8988T (cell line): ENCODE measurements at places on chromosomes 11 and 22.

DNA sequence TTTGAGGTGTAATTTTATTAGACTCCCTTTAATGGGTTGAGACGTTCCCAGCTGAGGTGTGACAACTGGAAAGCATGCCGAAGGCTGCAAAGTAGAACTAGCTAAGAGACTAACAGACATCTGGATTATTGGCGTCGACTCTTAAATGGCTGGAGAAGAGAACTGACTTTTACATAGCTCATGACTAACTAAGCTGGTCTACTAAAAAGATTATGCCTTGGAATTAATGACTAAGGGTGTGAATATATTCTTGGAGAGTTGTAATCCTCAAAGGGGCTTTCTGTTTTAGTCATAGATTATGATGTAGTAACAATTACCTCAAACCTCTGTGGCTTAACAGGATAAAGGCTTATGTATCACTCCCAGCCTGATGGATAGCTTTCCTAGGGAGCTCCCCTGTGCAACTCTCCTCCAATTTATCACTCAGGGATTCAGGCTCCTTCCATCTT is 39.5 kb upstream of the SLC5A12 start:
- no peak for DNase-seq

DNA sequence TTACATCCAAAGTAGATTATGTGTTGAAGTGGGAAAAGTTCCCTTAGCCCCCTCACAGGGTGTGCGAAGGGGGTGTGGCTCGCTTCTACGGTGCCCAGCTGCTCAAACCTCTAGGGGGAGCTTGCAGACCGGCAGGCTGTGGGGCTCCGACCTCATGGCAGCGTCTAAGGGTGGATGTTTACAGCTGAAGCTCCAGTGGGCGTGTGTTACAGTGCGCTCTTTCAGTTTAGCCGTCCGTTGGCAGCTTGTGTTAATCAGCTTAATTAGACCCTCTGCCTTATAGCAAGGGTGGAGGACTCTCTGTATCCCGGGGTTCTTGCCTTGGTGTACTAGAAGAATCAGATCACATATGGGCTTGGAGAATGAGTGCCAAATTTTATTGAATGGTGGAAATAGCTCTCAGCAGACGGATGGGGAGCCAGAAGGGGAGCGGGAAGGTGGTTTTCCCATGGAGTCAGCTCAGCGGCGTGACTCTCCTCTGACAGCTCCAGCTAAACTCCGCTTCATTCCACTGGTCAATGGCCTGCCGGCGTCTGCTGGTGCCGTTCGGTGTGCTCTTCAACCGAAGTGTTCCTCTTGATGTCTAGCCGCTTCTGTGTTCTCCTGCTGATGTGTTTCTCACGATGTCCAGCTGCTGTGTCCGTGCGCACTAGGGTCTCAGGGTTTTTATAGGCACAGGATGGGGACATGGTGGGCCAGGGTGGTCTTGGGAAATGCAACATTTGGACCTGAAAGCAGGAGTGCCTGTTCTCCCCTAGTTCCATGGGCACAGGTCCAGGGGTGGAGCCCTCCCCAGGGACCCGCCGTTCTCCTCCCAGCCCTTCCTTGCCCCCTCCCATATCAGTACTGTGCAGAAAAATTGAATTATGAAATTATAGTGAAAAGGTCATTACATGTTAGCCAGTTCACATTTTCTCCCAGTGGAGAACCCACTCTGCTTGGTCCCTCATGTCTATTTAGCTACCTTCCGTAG is 28.6 kb upstream of the OR10G7 start:
- peak; percentile 24 for DNase-seq

DNA sequence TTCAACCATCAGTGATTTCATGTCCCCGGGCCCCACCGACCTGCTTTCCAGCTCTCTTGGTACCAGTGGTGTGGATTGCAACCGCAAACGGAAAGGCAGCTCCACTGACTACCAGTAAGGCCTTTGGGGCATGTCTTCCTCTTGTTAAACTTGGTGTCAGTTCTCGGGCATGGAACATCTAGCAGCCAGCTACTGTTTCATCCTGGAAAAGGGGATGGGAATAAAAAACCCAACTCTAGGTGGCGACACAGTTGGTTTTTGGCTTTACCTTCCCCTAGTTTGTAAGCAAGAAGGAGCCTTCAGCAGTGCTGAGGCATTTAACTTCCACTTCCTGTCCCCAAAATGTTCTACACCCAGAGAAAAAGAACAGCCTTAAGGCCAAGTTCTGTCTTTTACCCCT is 76.7 kb downstream of the BMAL1 start:
- DNase-seq = no peak

DNA sequence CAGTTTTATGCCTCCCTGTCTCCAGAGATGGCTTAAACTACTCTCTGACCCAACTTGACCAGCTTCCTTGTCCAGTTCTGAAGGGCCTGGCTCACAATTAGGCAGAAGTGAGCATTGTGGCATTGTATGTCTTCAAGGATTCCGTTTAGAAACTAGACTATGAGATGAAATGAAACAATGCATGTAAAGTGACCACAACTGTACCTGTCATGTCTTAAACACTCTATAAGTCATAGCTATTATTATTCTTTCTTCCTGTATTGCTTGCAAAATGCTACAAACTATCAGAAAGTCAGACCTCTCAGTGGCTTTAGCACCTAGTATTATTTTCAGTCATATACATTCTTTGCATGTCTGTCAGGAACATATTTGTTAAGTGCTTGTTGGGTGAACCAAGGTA is 127.9 kb upstream of the MTMR2 start:
- DNase-seq = no peak

GRCh38 chr11:133833898-133834681 is 11.2 kb downstream of the SPATA19 start:
- no peak for DNase-seq

GRCh38 chr11:2976294-2977063 is 15.7 kb downstream of the NAP1L4 start:
- DNase-seq = no peak

DNA sequence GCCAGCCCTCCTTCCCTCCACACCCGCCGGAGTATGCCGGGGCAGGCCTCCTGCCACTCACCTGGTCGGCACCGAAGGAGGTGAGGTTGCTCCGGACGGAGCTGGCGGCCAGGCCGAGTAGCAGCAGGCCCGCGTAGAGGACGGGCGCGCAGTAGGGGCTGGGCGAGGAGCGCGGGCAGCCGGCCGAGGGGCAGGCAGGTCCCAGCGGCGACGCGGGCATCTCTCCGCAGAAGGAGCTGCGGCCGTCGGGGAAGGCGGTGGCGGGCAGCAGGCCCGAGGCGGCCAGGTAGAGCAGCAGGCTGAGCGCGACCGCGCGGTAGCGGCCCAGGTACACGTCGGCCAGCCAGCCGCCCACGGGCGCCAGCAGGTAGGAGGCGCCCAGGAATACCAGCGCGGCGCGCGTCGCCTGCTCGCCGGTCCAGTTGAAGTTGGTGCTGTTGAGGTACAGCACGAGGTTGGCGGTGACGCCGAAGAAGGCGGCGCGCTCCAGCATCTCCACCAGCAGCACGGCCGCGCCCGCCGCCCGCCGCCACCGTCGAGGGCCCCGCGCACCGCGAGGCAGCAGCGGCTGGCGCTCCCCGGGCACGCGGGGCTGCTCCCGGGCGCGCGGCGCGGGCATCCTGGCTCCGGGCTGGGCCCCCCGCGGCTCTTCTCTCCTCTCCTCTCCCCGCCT is 907 bp downstream of the SLC15A3 start:
- DNase-seq = no peak

GRCh38 chr22:24420072-24420976 is 7.1 kb upstream of the ADORA2A start:
- peak; percentile 5 for DNase-seq

DNA sequence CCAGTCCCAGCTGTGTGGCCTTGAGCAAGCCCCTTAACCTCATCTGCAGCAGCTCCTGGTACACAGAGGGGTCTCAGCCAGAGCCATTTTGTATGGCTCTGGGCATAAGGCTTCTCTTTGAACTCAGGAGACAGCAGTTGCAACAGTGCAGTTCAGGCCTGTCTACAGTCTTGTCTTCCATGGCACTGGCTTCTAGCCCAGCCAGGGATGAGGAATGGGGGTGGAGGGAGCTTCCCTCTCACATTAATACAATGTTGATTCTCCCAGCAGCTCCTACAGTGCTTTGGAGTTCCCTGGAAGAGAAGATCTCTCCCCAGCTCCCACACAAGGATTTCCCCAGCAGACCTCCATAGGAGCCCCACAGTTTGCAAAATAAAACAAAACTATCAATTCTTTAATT is 350.2 kb downstream of the BUD13 start:
- DNase-seq = no peak

DNA sequence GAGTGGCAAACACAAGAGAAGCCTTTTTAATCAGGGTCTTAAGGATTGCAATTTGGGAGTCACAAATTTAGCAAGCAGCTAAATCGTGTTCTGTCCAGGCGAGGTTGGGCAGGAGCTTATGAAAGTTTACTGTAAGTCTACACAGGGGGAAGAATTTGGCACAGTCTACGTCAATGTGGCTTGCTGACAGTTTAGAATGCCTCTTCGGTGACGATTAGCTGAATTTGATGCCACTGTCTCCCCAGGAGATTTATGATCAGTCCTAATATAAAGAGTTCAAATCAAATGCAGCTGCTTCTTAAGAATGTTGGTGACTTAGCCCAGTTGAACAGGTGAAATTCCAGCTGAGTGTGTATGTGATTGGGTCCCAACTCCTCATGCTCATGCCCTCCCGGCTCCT is 114.1 kb upstream of the CLPB start:
- no peak for DNase-seq

GRCh38 chr22:37377138-37377537 is 50.1 kb downstream of the ELFN2 start:
- no peak for DNase-seq

DNA sequence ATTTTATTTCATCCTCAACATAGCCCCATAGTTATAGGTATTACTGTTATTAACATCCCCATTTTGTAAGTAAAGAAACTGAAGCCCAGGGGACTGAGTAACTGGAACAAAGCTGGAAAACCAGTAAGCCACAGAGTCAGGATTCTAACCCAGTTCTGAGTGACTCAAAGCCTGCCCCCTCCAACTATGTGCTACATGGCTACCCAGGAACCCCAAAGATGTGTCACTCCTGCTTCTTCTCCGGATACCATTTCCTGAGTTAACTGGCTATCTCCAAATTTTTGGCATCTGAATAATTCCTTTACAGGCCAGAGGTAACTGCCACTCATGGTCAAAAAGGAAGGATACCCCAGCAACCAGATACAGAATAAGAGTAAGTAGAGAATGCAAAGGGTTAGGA is 43.6 kb downstream of the TENM4 start:
- DNase-seq = no peak

GRCh38 chr22:27560781-27561180 is 240.8 kb downstream of the MN1 start:
- no peak for DNase-seq

DNA sequence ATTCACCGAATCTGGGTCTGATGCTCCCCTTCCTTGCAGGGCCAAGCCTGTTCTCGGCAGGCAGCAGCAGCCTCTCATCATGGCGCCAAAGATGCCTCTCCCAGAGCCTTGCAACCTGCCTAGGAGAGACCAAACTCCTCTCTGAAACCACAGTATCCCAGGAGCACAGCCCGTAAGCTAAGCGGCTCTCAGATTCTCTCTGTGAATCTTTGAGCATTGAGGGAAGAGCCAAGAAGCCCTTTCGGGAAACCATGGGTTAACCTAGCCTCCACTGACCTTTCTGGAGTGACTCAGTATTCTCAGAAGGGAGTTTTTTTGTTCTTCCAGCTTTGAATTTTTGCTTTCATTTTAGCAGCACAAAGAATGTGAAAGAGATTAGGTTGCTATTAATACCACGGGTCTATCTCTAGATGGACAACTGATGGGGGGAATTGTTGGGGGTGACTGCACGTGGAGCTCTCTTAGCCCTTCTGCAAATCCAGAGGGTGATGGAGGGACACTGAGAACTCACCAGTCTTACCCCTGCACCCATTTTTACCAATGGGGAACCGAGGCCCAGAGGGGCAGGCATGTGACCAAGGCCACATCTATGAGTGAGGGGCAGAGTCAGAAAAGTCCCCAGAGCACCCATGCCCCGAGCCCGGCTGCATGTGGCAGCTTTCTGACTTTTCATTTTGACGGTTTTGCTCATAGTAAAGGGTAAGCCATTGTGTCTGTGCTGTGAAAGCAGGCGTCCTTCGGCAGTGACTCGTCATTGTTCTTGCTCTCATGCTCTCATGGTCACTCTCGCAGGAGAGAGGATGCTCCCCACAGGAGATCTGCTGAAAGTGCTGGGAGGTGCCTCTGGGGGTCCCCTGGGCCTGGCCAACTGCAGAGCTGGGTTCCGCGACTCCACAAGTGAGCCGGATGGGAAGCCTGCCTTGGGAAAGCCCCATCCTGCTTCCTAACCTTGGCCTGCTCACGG is 36.0 kb downstream of the IRAG1 start:
- no peak for DNase-seq

GRCh38 chr11:60785136-60785535 is at the start of gene MS4A10:
TSS of gene MS4A10 (plus strand) at chr11:60785333. CDS start at chr11:60790336, 5,003 bp downstream.
- DNase-seq = no peak

DNA sequence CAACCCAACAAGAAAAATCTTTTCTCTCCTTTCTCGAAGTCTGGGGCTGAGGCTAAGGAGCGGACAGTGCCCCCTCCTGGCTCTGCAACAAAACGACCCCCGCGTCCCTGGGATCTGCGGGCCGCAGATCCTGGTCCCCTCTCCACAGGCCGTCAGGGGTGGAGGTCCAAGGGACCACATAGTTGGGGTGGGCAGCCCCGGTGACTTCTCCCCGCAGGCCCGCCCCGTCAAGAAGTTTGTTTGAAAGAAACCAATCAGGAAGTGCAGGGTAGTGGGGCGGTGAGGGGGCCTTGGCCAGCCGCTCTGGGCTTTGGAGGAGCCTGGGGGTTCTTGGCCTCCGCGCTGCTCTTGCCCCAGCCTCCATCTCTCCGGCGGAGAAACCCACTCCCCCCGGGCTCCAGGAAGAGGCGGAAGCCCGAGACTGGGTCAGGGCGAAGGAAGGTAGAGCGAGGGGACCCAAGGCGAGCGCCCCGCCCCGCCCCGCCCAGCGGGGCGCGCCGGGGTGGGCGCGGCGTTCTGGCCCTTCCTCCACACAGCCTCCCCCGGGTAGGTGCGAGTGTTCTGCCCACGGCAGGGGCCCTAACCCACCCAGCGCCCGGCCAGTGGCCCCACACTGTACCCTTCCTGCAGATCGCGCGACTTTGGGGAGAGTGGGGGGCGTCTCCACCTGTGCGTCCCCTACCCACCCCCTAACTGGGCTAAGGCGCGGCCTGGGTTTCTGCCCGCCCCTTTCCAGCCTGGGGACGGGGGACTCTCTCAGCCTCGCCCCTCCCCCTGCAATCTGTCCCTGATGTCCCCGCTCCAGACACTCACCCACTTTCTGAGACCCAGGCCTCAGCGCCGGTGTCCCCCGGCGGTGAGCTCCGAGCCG is 1.3 kb downstream of the TP53I11 start:
- DNase-seq = peak; percentile 90

GRCh38 chr11:116207421-116208141 is 565.2 kb downstream of the BUD13 start:
- no peak for DNase-seq
